Bladder microvascular endothelial cell (primary cell): ENCODE measurements at places on chromosomes 1 and 21. TPM values are rescaled to one million over a fixed set of nuclear protein-coding genes. Genes with fewer than 3 reads are reported as not detected.

Gene BMP8B
- total RNA-seq: under 0.01 and 0.82 TPM in 2 replicates

Gene CHI3L1
- not detected in 2 replicates for total RNA-seq

Gene PRR9
- total RNA-seq: not detected in 2 replicates

Gene ATP1A4
- not detected in 2 replicates for total RNA-seq

Gene PLPPR5
- not detected in 2 replicates for total RNA-seq

Gene PIAS3
- 4.7 and 11.0 TPM in 2 replicates for total RNA-seq

Gene TXLNA
- 54.2 and 71.9 TPM in 2 replicates for total RNA-seq

Gene SYCP1
- not detected in 2 replicates for total RNA-seq
